ENCODE measurements at places on chromosomes 5 and 9.

DNA sequence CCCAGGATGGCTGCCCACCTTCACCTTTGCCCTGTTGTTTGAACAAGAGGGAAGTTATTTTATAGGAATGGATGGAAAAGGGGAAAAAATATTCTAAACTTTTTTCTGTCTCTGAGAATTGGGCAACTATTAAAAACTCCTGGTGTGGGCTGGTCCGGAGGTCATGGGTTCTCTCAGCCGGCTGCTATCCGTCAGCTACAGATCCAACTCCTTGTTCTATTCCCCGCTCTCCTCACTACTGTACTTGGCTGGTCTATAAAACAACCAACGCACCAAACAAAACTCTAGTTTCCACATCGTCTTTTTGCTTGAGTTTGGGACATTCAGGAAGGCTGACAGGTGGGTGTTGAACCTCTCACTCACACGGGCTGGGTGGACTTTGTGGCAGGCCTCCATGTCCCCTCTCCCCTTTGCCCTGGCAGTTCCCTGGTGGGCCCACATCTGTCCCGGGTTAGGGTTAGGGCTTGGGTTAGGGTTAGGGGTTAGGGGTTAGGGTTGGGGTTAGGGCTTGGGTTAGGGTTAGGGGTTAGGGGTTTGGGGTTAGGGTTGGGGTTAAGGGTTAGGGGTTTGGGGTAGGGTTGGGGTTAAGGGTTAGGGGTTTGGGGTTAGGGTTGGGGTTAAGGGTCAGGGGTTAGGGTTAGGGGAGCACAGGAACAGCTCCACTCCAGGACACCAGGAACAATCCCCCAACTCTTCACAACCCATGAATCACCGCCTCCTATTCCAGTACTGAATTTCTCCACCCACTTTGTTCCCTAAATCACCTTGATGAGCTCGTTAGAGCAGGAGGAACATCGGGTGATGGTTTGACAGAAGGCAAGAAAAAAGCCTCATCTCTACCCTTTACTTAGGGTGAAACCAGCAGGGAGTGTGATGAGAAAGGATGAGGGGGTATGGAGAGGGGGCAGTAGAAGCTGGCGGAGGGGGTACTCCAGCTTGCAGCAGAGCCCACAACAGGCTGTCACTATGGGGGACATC lies 302.1 kb upstream of the IRX4 start:
- no peak for DNase-seq

DNA sequence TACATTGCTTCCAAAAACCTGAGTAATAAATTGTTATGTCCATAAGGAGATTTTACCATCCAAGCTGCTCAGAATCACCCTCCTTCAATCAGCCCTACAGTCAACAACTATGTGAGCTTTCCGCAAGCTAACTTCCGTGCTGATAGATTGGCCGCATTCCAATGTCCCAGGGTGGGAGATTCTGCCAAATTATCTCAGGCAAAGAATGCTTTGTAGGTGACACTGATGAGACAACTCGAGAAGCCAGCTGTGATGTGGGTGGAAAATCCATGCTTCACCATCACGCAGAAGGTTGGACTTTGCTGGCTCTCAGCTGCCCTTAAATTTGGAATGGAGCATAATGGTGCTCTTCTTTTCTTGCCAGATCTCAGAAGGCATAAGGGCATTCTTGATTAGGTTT lies 44.9 kb upstream of the HCN1 start:
- no peak for DNase-seq

GRCh38 chr9:18980189-18980588 lies 52.8 kb downstream of the SAXO1 start:
- no peak for DNase-seq

DNA sequence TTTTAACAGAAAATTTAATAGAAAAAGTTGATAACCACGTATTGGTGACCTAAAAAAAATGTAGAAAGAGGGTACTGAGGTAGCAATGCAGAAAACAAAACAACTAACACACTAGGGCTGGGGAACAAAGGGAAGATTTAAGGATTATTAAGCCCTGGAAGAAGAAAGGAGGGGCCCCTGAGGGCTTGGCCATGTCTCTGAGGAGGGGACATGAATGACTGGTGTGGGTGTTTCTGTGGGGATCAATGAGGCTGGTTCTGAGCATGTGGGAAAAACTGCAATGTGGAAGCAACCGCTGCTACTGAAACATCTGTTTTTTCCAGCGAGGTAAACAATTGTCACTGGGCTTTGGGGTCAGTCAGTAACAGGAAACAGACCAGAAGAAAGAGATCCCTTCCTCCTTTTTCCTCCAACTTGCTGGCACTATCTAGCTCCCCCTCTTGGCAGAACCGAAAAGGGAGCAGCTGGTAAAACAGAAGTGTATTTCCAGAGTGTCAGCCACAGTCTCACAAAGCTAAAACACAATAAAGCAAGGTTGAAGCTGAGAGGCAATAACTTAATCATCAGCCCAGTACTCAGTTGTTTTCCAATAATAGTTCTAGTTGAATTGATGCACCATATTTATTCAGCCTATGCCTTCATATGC lies 48.3 kb downstream of the ATPSCKMT start:
- no peak for DNase-seq

DNA sequence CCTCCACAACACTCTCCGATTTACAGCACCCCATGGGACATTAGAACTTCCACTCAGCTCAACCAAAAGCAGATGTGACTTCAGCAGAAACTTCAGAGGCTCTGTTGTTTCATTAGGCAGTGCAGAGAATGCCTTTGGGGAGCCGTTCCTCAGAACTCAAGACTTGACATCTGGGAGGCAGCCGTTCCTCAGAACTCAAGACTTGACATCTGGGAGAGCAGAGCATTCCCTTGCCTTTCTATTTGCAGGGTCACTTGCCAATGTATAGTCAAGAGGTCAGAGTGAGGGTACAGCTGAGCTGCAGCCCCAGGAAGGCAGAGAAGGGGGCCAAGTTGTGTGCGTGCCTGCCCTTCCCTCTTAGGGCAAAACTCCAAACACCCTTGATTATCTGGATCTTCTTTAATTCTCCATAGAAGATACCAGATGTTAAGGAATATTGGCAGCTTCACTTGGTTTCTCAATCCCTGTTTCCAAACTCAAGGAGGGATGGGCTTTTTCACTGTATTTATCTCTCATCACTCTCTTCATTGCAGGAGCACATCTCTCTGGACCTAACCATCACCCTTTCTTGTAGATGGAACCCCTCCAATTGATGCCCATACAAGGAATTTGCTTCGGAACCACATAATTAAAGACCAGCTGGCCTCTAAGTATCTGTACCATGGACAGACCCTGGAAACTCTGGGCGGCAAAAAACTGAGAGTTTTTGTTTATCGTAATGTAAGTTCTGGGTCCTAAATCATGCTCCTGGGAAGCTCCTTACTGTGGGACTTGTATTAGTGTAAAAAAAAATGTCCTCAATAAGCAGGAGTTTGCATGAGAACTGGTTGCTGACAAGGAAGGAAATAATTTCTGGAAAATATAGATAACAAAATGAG lies 25.6 kb downstream of the TGFBI start:
- DNase-seq = no peak

DNA sequence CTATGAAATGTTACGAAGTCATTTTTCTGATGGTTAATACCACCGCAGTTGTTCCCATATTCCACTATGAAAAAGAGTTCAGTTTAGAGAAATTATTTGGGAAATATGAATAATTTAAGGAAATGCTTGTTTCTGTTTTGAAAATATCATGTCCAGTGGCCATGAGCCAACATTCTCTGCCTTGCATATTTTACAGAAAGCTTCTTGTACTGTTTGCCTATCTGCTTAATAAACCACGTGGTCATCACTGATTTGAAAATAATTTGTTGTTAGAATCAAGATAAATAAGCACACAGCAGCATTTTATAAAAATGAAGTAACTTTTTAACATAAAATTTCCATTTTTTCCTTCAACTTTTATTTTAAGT lies 381.5 kb upstream of the CDH18 start:
- DNase-seq = no peak

DNA sequence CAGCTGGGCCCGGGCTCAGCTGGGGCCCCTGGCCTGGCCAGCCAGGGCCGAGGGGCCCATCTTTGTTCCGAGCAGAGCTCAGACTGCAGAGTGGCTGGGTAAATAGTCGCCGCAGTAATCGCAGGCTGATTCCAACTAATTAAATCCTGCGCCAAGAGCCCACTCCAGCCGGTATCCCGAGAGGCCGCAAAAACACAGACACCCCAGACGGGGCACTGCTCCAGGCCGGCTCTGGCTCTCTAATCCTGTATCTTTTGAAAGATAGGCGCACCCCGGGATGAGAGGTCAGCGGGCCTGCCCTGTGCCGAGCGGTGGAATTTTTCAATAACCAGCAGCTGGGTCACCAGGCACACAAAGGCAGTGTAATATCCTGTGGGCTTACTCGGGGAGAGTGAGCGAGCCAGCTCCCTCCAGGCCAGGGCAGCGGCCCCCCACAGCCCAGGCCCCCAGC lies 57.7 kb downstream of the LMX1B start:
- DNase-seq = no peak

DNA sequence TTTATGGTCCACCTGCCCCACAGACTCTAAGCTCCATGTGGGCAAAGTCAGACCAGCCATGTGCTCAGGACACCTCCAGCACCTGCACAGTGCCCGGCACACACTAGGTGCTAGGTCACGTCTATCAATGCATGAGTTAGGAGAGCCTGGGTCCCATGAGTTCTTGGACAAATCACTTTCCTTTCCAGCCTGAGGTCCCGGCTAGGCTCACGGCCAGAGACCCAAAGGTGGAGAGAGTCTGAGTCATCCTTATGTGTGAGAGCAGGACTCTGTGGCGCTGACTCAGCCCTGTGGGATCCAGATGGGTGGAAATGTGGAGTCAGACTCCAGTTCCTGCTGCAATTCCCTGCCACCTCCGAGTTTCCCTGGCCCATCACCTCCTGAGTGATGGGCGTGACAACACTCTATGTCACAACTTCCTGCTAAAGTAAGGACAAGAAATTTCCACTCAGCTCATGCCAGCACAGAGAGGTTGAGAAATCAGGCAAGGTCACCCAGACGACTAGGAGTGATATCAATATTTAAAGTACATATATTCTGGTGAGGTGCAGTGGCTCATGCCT lies 2.5 kb upstream of the ST6GALNAC4 start:
- no peak for DNase-seq

DNA sequence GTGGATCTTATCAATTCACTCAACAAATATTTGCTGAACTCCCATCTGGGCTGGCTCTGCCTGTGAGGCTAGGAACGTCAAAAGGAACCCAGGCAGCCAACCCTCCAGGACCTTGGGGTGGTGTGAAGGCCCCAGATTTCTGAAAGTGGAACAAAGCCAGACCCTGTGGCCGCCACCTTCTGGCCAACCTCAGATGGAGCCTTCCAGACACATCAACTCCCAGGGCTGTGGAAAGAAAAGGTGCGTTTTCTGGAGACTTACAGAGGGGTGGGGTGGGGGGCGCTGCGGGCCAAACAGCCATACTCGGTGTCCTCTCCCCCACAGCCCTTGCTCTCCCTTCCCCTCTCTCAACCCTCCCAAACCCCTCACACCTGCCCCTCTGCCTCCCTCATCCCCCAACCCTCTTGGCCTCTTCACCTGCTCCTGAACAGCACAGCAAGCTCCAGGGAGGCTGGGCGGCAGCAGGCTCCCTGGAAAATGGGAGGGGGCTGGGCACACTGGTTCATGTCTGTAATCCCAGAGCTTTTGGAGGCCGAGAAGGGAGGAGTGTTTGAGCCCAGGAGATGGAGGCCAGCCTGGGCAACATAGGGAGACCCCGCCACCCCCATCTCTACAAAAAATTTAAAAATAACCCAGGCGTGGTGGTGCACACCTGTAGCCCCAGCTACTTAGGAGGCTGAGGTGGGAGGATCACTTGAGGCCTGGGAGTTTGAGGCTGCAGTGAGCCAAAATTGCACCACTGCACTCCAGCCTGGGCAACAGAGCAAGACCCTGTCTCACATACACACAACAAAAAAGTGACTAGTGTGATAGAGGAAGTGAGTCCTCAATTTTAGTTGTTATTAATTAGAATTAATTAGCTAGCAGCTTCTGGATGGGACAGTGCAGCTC lies 45.0 kb upstream of the PRRC2B start:
- no peak for DNase-seq

DNA sequence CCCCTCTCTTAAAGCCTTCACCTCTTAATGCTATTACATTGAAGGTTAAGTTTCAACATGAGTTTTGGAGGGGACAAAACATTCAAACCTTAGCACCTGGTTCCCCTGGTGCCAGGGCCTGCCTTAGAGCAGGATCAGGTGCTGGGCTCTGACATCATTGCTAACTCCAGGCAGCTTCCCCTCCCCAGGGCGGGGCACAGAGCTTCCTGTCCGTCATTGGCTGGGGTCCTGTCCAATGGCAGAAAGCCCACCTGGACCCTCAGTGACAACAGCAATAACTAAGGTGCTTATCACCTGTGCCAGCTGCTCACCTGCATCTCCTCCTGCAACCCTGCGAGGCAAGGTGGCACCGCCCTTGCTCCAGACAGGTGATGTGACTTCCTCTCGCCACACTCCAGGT lies 177.4 kb downstream of the NSG2 start:
- DNase-seq = no peak

DNA sequence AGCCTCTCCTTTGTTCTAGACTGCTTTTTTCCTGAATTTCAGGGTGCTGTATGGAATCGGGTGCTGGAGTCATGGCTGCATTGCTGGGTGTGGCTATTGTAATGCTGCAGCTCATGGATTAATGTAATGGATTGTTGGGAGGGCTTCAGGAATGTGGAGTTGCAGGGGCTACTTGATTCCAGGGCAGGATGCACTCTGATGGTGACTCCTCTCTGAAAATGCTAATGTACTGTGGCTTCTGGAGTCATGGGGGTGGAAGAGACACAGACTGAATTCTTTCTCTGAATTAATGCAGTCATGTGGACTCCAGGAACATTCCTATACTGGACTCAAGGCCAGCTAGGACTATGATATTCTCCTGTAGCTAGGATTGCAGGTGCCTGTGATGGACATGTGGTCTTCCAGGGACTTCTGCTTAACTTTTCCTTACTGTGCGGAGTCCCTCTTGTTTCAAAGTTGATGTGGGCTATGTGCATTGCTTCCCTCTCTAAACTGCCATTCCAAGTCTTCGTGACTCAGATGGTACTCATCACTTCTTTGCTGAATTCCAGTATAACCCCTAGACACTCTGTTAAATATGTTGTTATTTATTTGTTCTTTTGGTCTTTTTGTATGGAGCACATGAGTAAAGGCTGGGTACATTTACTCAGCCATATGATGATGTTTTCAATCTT lies 396.2 kb downstream of the KCTD16 start:
- DNase-seq = no peak

- DNase-seq = no peak
These were observed 236.7 kb downstream of the PIK3R1 start for GRCh38 chr5:68452286-68452685.

DNA sequence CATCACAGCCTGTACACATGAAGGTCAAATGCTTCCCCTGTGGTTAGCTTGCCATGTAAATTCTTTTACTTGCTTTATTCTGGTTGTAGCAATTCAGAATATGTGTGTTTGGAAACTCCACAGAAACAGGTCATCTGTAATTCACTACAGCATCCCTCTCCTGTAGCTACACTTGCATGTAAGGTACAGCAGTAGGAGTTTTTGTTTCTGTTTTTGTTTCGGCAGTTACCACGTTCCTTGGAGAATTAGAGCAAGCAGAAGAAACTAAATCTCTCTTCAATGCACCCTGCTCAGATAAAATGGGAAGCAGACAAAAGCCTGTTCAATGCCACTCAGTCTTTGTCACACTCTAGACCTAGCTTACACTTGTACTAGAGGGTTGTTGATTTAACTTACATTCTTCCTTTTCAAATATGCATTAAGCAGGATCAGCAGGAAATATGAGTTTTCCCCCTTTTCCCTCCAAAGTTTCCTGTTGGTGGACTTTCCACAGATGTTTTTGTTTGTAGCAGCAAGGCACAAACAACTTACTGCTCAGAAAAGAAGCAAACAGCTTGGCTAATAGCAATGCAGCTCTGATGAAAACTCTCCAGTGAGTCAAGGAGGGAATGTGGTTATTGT lies 80.9 kb downstream of the YIPF5 start:
- no peak for DNase-seq
